ENCODE measurements at places on chromosomes 6 and 20.
A peak's percentile ranks its signal among the peaks of the same experiment; 100 is the strongest.

DNA sequence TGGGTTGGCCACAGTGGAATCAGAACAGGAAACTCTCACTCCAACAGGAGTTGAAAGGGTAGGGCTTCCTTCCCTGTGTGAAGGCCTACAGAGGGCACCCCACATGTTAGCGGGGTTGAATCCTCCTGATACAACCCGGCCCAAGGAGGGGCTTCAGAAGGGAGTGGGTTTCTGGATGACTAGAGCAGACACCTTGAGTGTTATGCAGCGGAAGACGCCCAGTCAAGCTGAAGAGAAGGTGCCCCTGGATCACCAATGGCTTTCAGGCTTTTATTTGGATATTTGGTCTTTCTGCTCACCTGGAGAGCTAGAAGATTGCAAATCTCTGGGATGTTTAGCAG lies 132.8 kb downstream of the PRND start:
- DNase-seq: no peak

DNA sequence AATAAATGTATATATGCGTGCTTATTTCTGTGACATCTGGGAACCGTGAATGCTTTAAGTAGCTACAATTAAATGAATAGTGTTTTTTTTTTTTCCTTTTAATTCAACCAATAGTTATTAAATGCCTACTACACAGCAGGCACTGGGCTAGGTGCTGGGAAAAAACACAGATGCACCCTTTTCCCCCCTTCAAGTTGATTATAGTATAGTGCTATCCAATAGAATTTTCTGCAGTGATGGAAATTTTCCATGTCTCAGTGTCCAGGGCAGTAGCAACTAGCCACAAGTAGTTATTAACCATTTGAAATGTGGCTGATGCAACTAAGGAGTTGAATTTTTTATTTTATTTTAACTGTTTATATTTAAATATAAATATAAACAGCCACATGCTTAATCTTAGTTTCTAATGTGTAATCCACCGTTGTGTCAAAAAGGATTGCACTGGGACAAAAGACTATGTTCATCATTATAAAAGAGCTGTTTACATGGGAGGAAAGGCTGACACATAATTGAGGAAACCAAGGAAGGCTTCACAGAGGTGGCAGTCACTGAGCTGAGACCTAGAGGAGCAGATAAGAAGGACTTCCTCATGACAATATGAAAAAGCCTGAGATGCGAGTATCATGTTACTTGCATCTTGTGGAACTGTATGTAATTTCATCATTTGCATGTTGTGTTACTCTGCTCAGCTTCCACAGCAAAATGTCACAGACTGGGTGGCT lies 261.2 kb upstream of the PLCB4 start:
- DNase-seq: no peak

- DNase-seq: no peak
Measured at GRCh38 chr6:107383705-107384104, 75.7 kb downstream of the PDSS2 start.

- DNase-seq: no peak
Measured at GRCh38 chr6:105793130-105793529, 293.0 kb upstream of the PRDM1 start.

- DNase-seq: no peak
Measured at GRCh38 chr6:167090171-167090570, 32.7 kb upstream of the CCR6 start.

DNA sequence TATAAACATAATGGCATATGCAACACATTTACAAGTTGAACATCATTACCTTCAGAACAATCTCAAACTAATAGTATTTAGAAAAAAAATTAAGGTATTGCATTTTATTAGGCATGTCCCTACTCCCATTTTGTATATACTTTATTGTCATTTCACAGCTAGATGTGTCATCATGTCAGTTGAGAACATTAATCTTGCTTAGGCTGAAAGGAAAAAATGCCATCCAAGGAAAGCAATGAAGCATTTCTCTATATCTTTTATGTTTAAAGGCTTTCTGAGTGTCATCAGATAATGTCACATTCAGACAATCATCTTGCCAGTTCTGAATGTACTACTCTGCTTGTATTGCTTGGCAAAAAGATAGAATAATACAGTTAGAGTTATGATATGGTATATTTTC lies 228.8 kb upstream of the THEMIS start:
- DNase-seq: no peak

DNA sequence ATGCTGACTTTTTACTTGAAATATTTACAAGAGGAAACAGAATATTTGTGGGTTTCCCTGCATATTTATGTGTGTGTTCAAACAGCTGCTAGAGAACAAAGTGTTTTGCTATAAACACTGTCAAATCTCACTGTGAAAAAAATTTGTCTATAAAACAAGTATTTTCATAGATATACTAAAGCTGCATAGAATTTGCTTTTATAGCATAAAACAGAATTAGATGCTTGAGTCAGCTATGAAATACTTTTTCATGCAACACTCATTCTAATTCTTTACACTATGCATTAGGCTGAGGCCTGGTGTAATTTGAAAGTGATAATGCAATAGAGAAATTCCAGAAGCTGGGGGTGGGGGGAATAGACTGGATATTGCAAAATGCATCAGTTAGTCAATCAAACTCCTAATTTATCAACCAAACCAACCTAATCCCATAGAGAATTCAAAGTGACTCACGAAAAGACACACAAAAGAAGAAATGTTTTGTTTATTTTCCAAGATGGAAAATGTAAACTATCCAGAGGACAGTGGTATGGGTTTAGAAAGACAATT lies 148.2 kb downstream of the LAMA2 start:
- no peak for DNase-seq

DNA sequence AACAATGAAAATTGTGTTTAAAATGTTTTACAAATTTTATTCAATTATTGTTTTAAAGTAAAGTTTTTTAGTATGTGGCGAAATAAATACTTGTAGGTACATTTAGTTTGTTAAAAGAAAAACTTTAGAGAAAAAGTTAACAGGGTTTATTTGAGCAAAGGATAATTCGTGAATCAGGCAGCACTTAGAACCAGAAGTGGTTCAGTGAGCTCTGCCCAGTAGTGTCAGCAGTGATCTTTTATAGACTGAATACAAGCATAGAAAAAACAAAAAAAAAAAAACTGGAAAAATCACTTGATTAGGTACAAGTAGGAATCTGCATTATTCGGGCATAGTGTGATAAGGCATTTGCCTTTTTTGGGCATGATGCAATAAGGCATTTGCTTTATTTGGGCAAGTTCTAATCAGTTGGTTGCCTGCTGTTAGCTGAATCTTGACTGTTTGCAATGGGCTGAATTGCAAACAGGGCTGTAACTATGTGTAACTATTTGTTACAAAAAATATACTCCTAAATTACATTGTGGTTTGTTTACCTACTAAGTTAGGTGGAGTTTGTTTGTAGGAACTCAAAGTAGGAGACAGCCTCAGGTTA lies 122.9 kb upstream of the MMS22L start:
- no peak for DNase-seq

DNA sequence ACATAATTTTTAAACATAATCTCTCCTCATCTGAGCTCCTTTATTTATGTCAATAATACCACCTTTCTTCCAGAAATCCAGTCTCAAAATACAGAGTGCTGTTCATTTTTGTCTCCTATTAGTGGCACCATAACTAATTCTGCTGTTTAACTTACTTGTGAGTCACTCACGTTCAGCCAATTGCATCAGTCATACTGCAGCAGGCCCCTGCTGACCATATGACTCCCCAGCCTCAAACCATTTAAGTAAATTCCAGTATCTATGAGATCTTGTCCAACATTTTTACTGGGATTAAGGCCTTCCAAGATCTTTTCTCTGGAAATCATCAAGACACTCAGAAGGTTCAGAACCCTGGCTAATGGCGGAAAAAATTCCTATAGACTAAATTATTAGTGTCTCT lies 982.2 kb upstream of the MAP3K7 start:
- DNase-seq: no peak

DNA sequence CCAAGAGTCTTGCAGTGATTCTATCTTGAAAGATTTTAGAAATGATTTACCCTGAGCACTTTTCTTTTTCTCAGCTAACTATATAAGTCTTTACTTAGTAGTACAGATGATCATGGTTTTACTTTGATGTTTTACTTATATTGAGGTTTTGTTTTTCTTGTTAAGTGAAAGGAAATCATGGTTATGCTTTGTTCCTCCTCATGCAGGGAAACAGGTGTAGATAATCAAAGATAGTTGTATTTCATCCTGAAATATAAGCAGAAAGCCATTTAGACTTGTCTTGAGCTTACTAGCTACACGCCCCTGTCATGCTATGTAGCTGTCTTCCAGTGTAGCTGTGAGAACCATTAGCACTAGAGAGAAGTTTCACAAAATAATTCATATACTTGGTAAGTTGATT lies 113.9 kb downstream of the HIVEP1 start:
- no peak for DNase-seq

- DNase-seq: peak; percentile 27
Measured at GRCh38 chr20:346640-347316, at the start of gene NRSN2. NRSN2 (plus strand) TSS chr20:347111; CDS start chr20:349644, 2,533 bp downstream.

DNA sequence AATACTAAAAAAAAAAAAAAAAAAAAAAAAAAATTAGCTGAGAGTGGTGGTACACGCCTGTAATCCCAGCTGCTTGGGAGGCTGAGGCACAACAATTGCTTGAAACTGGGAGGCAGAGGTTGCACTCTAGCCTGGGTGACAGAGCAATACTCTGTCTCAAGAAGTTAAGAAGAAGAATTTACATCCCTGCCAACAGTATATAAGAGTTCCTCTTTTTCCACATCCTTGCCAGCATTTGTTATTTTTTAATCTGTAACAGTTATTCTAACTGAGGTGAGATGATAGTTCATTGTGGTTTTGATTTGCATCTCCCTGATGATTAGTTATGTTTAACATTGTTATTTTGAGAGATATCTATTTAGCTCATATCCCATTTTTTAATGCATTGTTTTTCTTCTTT lies 20.3 kb upstream of the DYNLRB1 start:
- DNase-seq: no peak

DNA sequence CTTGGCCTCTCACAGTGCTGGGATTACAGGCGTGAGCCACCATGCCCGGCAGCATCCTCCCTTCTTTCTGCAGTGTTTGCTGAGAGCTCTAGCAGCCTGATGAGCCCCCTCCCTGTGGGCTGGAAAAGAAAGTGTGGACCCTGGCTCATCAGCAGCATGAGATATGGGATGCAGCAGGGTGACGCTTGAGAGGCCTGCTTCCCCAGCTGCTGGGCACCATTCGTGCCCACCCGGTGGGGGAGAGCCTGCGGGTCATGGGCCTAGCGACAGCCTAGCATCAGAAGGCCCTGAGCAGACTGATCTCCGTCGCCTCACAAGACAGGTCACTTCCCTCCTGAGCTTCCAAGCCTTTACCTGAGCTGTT lies 16.0 kb upstream of the CCDC167 start:
- DNase-seq: no peak

DNA sequence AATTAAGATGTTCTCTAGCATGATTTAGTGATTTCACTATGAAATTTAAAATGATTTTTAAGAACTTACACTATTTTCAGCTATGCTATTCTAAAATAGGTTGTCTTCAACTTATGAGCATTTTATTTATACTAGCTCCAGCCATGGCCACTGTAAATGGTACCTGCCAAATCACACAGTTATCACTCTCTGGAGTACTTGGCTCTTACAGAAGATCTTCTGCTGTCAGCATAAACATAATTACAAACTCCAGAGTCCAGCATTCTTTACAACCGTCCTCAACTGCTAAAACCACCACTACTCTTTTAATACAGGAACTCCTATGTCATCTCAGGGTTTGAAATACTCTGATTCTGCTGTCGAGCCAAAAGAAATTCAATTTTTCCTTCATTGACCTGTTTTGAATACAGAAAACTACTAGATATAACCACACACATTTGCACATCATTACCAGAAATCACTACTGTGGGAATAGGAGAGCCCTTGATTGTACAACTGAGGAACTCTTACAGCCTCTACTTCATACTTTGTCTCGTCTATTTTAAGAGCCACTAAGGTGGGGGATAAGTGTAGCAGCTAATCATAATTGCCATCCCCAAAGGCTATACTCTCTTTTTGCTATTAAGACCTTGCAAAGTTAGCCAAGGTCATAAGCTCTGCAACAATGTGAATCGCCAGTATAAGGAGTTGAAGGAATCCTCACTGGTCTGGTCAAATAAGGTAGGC lies 93.7 kb downstream of the PHIP start:
- no peak for DNase-seq

DNA sequence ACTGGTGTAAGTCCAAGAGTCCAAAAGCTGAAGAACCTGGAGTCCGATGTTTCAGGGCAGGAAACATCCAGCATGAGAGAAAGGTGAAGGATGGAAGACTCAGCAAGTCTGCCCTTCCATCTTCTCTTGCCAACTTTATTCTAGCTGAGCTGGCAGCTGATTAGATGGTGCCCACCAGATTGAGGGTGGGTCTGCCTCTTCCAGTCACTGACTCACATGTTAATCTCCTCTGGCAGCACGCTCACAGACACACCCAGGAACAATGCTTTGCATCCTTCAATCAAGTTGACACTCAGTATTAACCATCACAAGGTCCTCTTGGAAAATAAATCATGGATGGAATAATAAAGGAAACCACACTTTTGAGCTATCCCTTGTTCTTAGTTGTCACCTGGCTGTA lies 121.2 kb downstream of the MAP3K7 start:
- no peak for DNase-seq

GRCh38 chr6:30244560-30244959 lies 31.4 kb upstream of the TRIM26 start:
- DNase-seq: no peak

- DNase-seq: no peak
Measured at GRCh38 chr20:3010985-3011723, 32.3 kb upstream of the GNRH2 start.

GRCh38 chr6:9623985-9624384 lies 790.9 kb downstream of the TFAP2A start:
- DNase-seq: no peak

DNA sequence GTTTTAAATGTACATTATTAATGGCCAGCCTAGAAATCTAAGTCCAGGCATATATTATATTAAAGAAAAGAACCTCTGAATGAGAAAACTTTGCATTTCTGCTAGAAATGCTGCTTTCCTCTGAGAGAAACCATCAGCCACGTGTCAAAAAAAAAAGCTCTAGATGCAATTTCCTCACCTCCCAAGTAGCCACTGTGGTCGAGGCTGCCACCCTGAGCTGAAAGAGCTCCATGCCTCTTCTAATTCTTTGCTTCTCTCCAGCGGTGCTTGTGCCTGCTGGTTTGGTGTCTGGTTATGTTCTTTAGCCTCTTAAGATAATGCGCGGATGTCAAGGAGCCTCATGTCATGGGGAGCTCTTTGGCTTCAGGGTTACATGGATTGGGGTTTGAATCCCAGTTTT lies 316.0 kb downstream of the TFAP2C start:
- no peak for DNase-seq

- DNase-seq: peak; percentile 34
Measured at GRCh38 chr6:144284783-144285547, at the start of gene UTRN. UTRN (plus strand) TSS chr6:144285335; CDS start chr6:144291829, 6,494 bp downstream.

- no peak for DNase-seq
Measured at GRCh38 chr6:160101277-160102205, 20.1 kb upstream of the SLC22A1 start.

All from stimulated activated CD4-positive, alpha-beta T cell treated with anti-CD3 and anti-CD28 coated beads, Interleukin-4, amount 100 ng/mL, for 48 hours (primary cell).